Posterior vena cava (tissue), 2 donors: ENCODE measurements at places on chromosomes 2 and 18.
A peak's percentile ranks its signal among the peaks of the same experiment; 100 is the strongest.

- no peak for DNase-seq
Measured at GRCh38 chr2:76073992-76074604, 363.4 kb upstream of the GCFC2 start.

DNA sequence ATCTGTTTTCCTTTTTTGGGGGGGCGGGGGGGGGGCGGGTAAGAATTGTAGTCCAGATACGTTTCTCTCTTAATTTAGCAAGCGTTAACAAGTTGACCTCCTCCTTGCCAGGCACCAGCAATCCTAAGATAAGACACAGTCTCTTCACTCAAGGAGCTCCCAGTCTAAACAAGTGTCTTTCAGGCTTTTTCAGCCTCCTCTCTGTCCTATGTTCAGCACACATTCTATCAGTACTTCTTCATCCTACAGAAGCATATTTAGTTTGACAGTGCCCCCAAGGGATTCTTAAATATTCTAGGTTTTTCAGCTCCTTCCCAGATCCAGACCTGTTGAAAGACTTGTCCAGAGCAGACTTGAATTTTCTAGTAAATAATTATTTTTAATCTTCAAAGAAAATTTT lies 2.7 kb downstream of the PPP1CB start:
- DNase-seq = no peak

DNA sequence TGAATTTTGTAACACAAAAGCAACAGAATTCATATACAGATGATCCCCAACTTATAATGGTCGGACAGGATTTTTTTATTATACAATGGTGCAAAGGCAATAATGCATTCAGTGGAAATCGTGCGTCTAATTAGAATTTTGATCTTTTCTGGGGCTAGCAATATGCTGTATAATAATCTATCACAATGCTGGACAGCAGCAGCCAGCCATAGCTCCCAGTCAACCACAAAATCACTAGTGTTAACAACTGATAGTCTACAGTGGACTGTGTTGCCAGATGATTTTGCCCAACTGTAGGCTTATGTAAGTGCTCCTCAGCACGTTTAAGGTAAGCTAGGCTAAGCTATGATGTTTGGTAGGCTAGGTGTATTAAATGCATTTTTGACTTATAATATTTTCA lies 399.0 kb upstream of the SLC39A10 start:
- no peak for DNase-seq

GRCh38 chr2:106296182-106296815 lies 102.2 kb upstream of the UXS1 start:
- no peak for DNase-seq

- no peak for DNase-seq
Measured at GRCh38 chr2:222240676-222241049, 58.1 kb downstream of the PAX3 start.

- no peak for DNase-seq
Measured at GRCh38 chr2:892892-893291, 57.8 kb upstream of the SNTG2 start.

DNA sequence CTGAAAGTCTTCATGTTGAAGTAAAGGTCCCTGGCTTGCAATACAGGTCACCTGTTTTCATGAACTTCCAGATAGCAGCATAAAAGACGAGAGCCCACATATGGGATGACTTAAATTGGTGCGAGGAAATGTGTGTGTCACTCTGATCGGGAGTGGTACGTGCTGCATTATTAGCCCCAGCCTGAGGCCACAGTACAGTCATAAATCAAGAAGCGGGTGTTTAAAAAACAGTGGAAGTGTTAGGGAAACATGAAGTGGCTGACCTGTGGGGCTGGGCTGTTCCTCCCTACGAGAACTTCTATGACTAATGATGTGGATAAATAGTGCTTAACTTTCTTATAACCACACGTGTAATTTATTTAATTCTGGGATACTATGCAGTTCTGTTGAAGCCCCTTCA lies 24.4 kb downstream of the RDH14 start:
- no peak for DNase-seq

GRCh38 chr18:76725445-76725844 lies 96.9 kb upstream of the ZNF236 start:
- no peak for DNase-seq

DNA sequence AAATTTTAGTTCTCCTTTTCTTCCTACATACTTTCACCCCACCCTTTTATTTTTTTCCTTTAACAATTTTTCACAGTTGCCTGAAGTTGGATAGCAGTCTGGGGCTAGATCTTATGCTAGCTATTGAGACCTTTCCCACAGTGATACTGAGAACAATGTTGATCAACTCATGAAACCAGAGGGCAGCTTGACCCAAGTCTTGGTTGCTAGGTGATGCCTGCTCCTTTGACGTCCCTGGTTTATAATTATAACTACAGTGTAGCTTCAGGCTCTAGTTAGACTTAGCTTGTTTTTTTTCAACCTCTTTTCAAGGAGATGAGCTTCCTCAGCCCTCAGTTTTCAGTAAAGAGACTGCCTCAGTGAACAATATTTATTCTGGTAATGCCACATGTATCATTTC lies 648.5 kb downstream of the IRS1 start:
- DNase-seq = no peak

- no peak for DNase-seq
Measured at GRCh38 chr2:135149251-135149650, 97.2 kb downstream of the RAB3GAP1 start.

- DNase-seq = no peak
Measured at GRCh38 chr2:125398738-125399524, 1257.0 kb upstream of the GYPC start.

DNA sequence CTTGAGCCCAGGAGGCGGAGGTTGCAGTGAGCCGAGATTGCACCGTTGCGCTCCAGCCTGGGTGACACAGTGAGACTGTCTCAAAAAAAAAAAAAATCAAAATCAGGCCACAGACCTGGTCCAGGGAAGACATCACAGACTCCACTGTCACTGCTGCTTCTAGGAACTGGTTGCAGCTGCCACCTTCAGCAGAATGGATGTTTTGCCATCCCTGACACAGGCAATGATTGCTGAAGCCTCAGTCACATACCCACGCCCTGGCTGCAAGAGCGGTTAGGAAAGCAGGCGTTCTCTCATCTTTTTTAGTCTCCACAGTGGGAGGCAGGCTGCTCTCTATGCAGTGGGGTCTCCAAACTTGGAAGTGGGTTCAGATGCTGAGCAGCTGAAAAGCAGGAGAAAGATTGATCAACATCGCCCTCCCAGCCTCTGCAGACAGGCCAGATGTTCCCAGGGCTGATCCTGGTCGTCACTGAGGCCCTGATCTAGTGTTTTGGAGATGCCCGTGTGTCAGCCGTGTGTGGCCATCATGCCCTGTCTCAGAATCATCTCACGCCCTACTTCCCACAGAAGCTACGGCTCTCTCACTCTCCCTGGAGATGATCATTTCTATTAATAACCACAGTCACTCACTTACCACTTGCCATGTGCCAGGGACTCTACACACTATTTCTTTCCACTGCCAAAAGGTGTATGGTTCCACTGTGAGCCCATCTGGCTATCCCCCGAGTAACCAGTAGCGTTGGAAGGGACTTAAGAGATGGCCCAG lies 91.8 kb downstream of the PLB1 start:
- DNase-seq = peak; percentile 51

GRCh38 chr2:207725873-207726578 lies 14.6 kb downstream of the CCNYL1 start:
- DNase-seq = no peak

DNA sequence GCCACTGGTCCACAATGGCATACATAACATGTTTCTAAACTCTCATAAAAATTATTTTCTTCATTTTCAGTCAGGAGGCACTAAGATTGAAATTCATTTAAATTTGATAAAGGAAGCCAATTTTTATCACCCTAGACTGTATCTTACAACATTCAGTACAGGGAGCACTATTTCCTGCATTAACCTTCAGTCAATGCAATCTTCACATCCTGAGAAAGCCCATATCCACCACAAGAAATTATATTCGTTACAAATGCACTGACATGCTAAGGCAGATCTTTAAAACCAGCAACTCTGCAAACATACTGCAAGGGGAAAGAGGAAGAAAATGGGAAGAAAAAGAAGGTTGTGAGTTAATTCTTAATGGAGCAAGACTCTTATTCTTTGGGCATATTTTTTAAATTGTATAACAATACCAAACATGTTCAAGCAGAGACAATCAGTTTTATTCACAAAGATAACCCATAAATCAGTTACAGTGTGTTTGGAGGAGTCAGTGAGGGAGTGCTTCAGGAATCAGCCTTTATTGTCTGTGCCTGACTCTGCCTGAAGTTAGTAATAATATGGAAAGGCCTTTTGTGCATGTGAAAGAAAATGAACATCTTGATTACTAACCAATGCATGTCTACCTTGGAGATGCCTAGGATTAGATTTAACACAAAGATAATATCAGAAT lies 370.1 kb downstream of the FBXO15 start:
- DNase-seq = no peak

DNA sequence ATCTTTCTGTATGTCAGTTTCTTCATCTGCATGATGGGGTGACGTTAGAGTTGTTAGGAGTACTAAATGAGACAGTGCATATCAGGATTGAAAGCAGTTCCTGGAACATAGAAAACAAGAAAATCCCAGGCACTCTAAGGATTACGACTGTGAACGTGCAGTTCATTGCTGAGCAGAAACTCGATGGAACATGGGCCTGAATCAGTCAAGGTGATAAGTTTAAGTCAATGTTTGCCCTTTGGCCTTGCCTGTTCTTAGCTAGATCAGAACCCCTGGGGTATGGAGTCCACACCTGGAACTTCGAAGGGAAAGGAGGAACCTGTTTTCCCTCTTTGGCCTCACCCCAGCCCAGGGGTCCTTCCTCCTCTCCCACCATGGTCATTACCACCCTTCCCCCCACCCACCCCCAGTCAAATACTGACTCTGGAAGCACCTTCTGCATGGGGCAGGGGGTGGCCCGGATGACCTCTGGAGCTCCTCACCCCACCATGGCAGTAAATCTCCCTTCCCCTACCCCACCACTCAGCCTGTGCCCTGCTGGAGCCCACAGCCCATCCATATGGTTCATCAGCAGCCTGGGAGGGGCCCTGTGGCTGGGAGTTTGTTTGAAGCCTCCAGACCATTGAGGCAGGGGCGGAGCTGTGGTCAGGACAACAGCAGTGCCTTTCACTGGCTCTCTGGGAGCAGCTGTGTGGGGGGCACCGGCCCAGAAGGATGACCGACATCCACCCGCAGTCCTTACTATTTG lies 164.1 kb downstream of the SMAD7 start:
- DNase-seq = peak; percentile 63

DNA sequence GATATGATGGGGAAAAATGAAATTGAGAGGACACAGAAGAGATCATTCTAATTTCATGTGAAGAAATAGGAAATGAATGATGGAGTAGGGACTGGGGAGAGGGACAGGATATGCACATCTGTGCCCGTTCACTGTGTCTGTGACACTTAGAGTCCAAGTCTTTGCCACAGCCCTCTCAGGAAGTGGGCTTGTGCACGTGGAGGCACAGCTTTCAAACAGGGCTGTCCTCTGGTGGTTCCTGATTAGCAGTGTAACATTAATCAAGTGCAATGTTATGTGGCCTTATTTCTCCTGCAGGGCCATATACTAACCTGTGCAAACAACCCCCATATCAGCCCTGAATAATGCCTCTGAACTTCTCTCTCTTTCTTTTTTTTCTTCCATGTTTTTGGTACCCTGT lies 312.2 kb upstream of the FAM98A start:
- DNase-seq = no peak

DNA sequence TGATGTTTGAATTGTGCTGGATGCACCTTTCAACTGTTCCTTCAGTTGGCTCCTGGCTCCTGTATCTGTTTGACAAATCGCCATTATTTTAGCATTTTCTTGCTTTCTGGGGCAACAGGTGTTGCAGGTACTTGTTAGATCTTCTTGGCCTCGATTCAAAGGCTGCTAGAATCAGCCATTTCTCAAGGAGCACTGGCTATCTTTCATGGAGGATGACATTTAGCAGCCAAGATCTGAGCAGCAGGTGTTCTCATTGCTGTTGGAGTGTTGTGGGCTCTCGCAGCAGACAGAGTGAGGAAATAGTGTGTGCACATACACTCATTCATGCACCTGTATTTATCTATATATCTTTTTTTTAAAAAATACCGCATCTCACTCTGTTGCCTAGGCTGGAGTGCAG lies 52.2 kb downstream of the INPP5D start:
- peak; percentile 10 for DNase-seq

DNA sequence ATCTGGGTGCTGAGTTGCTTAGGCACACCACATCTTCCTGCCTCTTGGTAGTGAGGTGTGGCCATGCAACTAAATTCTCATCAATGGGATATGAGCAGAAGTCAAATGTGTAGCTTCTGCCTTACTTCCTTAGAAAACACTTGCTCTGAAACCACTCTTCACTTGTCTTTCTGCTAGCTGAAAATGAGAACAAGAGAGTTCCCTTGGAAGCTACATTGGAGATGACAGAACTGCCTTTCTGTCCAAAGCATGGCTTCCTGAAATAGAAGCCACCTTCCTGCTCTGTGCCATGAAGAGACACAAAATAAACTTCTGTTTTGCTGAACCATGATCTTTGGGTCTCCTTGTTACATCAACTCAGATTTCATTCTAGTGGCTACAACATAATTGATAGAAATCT lies 659.9 kb downstream of the IRS1 start:
- no peak for DNase-seq

- peak; percentile 71 for DNase-seq
Measured at GRCh38 chr18:11983592-11983991, 2.3 kb downstream of the IMPA2 start.

GRCh38 chr2:45263147-45263546 lies 253.9 kb upstream of the SIX2 start:
- no peak for DNase-seq
